SJSA1 (cell line): ENCODE measurements at places on chromosomes 7 and 10. TPM values are rescaled to one million over a fixed set of nuclear protein-coding genes. Genes with fewer than 3 reads are reported as not detected.
A peak's percentile ranks its signal among the peaks of the same experiment; 100 is the strongest.

- no peak overlapping the region for H3K4me3 ChIP-seq
- no peak for DNase-seq
- no peaks in the 10 kb centered on the region for H3K36me3 ChIP-seq
- no peak overlapping the region for H3K27ac ChIP-seq
- H3K27me3 ChIP-seq = no peaks in the 10 kb centered on the region
- peaks cover 3% of the 10 kb centered on the region for H3K4me1 ChIP-seq
These were observed 101.4 kb downstream of the ANK3 start for GRCh38 chr10:60288256-60288655.

GRCh38 chr7:79923953-79924352 is 210.7 kb upstream of the GNAI1 start:
- H3K4me1 ChIP-seq = no peaks in the 10 kb centered on the region
- H3K4me3 ChIP-seq = no peak overlapping the region
- no peaks in the 10 kb centered on the region for H3K36me3 ChIP-seq

GRCh38 chr7:126305671-126306070 is 947.1 kb downstream of the GRM8 start:
- no peak overlapping the region for H3K27ac ChIP-seq
- no peaks in the 10 kb centered on the region for H3K36me3 ChIP-seq
- H3K4me1 ChIP-seq = no peaks in the 10 kb centered on the region
- no peak overlapping the region for H3K4me3 ChIP-seq

DNA sequence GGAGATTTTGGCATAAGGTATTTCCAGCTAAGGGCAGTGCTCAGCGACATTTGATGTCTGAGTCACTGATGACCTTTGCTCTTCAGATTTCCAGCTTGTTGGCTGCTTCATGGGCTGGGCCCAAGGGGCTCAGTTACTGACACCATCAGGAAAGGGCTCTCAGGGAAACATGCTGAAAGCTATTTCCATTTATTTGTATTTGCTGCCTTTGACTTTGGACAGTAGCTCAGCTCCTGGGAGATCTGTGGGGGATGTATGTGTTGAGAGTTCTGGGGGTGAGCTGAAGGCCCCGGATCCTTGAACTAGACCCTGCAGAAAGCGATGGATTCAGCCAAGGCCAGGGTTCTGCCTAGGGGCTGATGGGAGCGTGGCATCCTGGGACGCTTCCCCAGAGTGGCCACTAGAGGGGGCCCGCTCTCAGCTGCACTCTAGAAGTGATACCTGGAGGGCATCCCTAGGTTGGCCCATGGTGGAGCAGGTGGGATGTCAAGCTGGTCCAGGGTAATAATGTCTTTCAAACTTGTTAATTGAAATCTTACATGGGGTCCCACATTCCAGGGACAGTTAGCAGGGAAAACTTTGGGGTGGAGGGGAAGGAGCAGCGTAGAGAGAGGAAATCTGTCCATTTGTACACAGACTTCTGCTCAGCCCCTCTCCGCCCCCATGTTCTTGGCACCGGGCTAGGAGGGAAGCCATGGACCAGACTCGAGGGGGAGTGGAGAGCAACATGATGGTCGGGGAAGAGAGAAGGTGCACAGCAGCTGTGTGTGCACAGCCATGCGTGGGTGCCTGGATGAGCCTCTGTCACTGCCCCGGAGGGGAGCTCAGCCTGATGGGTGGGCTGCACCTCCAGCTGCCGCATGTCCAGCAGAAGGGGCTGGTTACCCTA is 3.0 kb upstream of the BTBD16 start:
- H3K27me3 ChIP-seq = no peaks in the 10 kb centered on the region
- H3K36me3 ChIP-seq = no peaks in the 10 kb centered on the region
- peak; percentile 33 for DNase-seq
- peaks cover 13% of the 10 kb centered on the region for H3K4me1 ChIP-seq
- no peak overlapping the region for H3K27ac ChIP-seq

The ICA1 gene
- total RNA-seq = not detected in 2 replicates

The OR6V1 gene
- not detected in 2 replicates for total RNA-seq

The INA gene
- total RNA-seq = 0.42 and 1.7 TPM in 2 replicates

DNA sequence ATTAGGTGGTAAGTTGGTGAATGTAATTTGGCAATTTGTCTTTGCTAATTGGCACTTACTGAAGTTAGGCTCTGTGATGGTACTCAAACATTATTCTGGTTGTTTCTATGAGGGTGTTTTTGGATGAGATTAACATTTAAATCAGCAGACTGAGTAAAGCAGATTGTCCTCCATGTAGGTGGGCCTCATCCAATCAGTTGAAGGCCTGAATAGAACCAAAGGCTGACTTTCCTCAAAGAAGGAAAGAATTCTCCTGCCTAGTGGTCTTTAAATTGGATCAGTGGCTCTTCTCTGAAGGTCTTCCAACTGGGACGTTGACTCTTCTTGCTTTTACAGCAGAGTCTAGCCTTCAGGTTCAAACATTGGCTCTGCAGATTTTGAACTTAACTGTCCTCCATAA is 278.3 kb downstream of the KIF20B start:
- H3K36me3 ChIP-seq = no peaks in the 10 kb centered on the region
- no peak overlapping the region for H3K4me3 ChIP-seq
- no peaks in the 10 kb centered on the region for H3K4me1 ChIP-seq
- H3K27me3 ChIP-seq = no peaks in the 10 kb centered on the region

DNA sequence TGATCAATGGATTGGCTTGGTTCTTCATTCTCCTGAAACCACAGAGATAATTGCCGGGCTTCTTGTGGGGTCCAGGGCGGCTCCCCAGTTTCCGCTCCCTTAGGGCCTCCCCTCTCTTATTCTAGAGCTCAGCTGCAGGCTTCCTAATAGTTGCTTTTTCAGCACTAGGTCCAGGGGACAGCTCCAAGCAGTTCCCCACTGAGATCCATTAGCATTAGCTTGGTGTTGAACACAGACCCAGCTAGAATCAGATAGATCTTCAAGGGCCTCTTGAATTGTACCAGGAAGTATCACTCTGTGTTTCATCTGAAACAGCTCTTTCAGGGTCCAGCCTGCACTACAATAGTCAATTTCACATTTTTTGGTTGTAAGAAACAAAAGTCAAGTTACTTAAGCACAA is 238.7 kb downstream of the SEC23IP start:
- H3K4me1 ChIP-seq = no peaks in the 10 kb centered on the region
- DNase-seq = no peak
- H3K27ac ChIP-seq = no peak overlapping the region
- no peaks in the 10 kb centered on the region for H3K36me3 ChIP-seq
- no peaks in the 10 kb centered on the region for H3K27me3 ChIP-seq

DNA sequence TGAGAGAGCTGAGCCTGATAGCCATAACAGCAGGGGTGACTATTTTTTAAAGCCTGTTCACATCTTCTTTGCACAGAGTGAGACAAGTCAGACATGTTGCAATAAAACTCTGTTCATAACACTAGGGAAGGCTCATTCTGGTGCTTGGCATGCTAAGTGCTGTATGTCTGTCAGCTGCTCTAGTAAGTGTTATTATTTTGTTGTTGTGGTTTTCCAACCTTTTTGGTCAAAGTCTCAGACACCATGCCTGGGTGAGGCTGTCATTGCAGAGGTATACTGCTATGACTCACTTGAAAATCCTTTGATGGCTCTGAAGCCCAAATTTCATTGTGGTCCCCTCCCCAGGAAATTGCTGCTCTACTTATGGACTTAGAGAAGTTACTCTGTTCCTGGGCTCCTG is 129.7 kb downstream of the ADRA2A start:
- no peak overlapping the region for H3K27ac ChIP-seq
- no peaks in the 10 kb centered on the region for H3K27me3 ChIP-seq
- H3K36me3 ChIP-seq = no peaks in the 10 kb centered on the region
- DNase-seq = peak; percentile 6
- H3K4me1 ChIP-seq = peaks cover 20% of the 10 kb centered on the region

DNA sequence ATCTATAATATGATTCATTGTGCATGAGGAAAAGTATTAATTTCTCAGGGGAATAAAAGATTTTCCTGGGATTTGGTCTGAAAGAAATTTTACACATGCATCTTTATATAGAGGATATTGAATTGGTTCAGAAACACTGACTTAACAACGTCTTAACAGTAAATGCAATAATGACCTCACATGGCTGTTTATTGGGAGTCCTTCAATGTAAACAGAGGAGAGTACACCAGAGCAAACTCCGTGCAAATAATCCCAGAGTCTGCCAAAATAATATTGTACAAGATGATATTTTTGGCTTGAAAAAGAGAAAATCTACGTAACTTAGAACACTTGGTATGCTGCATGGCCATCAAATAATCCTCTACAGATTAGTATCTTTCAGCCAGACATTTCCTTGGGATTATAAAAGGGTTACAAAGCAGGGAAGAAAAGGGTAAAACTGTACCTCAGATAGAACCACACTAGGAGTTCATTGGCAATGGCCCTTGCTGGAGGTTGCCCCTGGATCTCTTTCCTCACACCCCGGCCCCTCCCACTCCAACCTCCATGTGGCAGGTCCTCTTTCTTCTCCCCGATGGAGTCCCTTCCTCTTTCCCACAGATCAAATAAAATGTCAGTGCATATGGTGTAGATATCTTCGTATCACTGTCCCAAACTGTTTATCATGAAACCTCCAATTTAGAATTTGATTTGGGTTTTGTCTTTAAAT is 196.4 kb downstream of the EVX1 start:
- no peak for DNase-seq
- no peak overlapping the region for H3K4me3 ChIP-seq
- no peak overlapping the region for H3K27ac ChIP-seq

The SLC18A3 gene
- not detected in 2 replicates for total RNA-seq

DNA sequence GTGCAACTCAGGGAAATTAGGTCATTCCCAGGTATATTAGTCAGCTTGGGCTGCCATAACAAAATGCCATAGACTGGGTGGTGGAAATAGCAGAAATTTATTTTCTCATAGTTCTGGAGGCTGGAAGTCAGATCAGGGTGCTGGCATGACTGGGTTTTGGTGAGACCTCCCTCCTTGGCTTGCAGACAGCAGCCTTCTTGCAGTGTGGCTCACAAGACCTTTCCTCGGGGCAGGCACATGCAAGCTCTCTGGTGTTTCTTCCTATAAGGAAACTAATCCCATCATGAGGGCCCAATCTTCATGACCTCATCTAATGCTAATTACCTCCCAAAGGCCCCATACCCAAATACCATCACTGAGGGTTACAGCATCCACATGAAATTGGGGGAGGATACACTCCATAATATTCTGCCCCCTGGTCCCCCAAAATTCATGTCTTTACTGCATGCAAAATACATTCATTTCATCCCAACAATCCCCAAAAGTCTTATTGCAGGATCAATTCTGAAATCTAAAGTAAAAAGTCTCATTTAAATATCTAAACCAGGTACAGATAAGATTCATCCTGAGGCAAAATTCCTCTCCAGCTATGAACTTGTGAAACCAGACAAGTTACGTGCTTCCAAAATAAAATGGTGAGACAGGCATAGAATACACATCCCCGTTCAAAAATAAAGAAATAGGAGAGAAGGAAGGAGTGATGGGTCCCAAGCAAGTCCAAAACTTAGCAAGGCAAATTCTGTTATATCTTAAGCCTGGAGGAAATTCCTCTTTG is 17.4 kb upstream of the CBLL1 start:
- 0 out of 2 replicates have a peak, but pooled peaks cover 8% of the 10 kb centered on the region for H3K27me3 ChIP-seq
- H3K4me3 ChIP-seq = no peak overlapping the region
- no peak overlapping the region for H3K27ac ChIP-seq
- no peak for DNase-seq
- no peaks in the 10 kb centered on the region for H3K36me3 ChIP-seq

DNA sequence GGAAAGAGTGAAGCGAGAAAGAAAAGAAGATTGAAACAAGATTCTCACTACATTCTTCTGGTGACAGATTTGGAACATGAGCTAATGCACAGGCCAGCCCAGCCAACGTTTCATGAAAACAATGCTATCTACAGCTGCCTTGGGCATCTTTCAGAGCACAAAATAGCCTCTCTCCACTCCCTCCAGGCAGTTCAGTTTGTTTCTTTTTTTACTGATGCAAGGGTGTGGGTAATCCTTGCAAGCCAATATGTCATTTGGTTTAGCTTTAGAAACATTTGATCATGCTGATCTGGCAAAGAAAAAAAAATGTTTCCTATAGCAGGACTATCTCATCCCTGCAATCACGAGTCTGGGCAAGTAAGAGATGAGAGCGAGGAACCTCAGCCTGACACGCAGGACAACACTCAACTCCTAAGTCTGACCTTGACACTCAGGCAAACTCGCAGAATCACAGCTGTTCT is 35.9 kb downstream of the SVIL start:
- H3K36me3 ChIP-seq = no peaks in the 10 kb centered on the region
- no peaks in the 10 kb centered on the region for H3K27me3 ChIP-seq
- DNase-seq = peak; percentile 16
- H3K27ac ChIP-seq = no peak overlapping the region

- no peak for DNase-seq
- H3K36me3 ChIP-seq = no peaks in the 10 kb centered on the region
- no peak overlapping the region for H3K4me3 ChIP-seq
- no peaks in the 10 kb centered on the region for H3K27me3 ChIP-seq
- no peaks in the 10 kb centered on the region for H3K4me1 ChIP-seq
These were observed 450.9 kb upstream of the MKI67 start for GRCh38 chr10:128576943-128577670.

DNA sequence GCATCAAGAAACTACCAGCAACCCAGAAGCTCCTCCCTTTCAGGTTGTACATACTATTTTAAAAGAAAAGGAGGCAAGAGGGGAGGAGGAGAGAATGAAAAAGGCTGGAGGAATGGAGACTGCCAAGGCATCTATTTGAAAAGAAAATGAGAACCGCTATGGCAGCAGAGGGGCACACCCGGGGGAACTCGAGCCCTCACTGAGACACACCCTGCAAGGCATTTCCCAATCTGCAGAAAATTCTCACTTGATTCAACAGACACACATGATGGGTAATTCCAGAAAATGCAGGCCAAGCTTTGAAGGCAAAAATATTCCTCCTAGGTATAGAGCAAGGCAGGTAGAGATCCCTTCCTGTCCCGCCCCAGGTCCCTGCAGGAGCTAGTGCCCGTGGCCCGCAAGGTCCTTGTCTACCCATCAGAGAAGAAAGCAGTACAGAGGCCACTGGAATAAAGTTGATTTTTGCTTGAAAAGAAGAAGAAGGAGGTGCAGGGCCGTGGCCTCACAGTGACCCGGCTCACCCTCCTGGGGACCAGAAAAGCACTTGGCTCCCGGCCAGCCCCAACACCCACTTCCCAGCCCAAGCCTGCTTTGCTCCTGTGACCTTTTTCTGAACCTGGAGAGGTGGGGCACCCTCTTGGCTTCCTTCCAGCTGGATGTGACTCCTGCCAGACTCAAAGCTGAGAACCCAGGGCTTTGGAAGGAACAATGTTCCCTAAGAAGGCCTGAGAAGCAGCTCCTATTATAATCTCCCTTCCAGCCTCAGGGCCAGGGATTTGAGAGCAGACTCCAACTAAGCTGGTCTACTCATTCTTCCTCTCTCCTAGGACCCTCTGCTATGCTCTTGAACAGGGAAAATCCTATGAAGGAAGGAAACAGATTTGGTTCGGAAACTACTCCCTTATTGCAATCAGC is 6.2 kb upstream of the PIK3CG start:
- H3K27me3 ChIP-seq = no peaks in the 10 kb centered on the region
- H3K4me3 ChIP-seq = no peak overlapping the region

The UFSP1 gene
- total RNA-seq = 3.1 and 3.7 TPM in 2 replicates

The MASTL gene
- 23.2 and 43.5 TPM in 2 replicates for total RNA-seq
